ENCODE measurements at places on chromosomes 16 and 17.

DNA sequence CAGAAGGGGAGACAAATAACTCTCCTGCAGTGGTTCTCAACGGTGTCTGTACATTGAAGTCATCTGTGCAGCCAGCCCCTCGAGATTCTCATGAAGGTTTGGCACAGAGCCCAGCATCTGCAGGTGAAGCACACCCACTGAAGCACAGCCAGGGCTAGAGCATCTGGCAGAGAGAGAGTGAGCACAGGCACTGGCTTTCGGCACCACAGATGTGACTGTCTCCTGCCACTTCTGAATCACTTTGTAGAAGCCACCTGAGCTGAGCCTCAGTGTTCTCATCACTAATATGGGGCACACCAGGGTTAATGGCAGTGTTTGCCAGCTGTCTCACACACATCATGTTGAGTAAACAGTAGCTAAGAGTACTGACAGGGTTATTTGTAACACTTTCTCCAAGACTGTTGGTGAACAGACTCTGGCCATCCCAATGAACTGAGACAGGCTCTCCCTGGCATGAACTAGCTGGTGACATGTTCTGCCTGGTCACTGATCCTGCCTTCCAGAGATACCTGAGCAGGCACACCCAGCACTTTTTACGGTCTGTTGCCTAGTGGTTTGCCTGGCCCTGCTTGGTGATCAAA is 10.9 kb downstream of the HSPB9 start:
- peak; percentile 36 for DNase-seq

DNA sequence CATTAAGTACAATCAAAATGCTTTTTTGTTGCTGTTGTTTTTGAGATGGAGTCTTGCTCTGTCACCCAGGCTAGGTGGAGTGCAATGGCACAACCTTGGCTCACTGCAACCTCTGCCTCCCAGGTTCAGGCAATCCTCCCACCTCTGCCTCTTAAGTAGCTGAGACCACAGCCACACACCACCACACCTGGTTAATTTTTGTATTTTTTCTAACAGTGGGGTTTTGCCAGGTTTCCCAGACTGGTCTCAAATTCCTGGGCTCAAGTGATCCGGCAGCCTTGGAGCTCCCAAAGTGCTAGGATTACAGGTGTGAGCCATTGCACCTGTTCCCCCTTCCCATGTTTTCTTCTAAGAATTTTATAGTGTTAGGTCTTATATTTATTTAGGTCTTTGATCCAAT is 4.9 kb upstream of the ABAT start:
- no peak for DNase-seq

- DNase-seq, result no peak
Measured at GRCh38 chr16:27838536-27839175, 224.9 kb downstream of the GSG1L start.

- DNase-seq, result no peak
Measured at GRCh38 chr17:12328204-12328603, 307.5 kb downstream of the MAP2K4 start.

DNA sequence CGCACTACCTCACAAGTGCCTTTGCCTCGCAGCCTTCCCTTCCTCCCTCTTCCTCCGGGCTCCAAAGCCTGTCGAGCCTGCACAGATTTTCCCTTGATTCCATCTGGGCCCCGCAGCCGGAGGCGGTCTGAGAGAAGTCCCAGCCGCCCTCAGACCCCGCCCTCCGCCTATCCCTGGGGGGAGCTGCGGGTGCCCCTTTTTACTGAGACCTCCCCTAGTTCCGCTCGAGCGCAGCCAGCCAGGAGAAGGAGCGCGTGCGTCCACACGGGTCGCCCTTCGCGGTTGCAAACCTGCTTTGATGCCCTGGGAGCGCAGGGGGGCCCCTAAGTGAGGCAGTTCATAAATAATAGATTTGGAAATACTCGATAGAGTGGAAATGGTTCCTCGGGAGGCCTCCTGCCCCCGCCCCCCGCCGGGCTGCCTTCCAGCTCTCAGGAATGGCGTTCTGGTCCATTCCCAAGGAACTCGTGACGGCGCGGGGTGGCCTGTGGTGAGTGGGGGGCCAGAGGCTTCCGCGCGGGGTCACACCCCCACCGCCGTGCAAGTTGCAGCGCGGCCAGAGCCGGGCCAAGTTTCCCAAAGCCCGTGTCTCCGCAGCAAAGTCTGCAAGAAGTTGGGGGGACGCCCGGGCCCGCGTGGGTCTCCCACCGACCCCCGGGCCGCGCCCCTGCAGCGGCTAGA is 610 bp downstream of the C16orf74 start:
- DNase-seq, result no peak

DNA sequence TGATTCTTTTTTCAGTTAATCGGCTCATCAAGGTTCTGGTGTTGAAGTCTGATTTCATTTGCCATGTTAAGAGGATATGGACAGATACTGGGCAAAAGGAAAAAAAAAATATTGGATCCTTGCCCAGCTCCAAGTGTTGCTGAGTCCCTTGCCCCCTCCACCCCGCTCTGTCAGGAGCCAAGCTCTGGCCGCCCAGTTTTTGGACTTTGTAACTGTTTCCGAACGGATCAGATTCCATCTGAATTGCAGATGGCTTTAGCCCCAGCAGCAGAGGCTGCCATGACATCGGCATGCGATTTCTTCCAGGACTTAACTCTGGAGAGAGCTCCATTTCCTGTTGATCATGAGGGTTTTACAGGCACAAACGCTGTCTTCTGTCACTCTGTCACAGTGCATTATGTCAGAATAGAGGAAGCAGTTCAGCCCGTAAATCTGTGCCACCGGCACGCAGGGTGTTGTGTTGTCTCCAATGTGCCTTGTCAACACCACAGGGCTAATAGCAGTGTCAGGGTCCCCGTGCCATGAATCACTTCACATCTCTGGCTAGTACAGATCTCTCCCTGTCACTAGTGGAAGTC is 615.6 kb downstream of the MAF start:
- DNase-seq, result no peak

GRCh38 chr16:86566601-86566965 is at the start of gene FOXC2:
Gene FOXC2 (plus strand): TSS chr16:86566829. CDS start chr16:86567336, 507 bp downstream.
- peak; percentile 9 for DNase-seq

DNA sequence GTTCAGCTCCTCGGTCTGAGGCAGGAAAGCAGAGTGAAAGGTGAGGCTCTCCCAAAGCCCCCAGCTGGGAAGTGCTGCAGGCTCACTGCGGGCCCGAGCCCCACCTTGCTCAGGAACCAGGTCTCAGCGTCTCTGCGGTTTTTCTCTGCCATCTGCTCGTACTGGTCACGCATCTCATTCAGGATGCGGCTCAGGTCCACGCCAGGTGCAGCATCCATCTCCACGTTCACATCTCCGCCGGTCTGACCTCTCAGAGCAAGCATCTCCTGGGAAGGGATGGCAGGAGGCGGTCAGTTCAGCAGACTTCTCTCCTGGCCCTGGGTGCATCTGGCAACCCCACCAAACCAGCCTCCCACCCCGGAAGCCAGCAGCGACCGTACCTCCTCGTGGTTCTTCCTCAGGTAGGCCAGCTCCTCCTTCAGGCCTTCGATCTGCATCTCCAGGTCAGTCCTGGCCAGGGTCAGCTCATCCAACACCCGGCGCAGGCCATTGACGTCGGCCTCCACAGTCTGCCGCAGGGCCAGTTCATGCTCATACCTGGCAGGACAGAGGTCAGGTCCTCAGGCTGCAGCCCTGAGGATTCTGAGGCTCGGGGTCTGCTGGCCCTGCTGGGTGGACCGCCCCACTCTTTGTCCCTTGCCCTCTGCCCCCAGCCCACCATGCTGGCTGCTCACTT is 1.5 kb downstream of the KRT16 start:
- no peak for DNase-seq

GRCh38 chr17:39926588-39927100 is 757 bp downstream of the ORMDL3 start:
- peak; percentile 55 for DNase-seq

DNA sequence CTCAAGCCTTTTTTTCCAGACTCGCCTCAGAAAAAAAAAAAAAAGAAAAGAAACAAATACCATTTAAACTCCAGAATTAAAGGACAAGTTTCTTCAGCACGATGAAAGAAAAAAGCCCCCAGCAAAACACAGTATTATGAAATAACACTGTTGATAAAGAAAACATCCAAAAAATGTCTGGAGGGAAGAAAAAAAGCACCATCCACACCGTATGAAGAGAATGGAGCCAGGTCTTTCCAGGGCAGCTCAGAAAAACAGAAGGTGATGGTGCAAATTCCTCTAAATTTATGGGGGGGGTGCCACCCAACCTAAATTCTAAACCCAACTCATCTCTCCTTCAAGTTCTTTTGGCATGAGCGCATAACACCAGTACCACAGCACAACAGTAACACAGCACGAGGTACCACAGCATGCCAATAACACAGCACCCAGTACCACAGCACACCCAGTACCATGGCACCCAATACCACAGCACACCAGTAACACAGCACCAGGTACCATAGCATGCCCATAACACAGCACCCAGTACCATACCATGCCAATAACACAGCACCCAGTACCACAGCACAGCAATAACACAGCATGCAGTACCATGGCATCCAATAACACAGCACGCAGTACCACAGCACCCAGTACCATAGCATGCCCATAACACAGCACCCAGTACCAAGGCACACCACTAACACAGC is 19.0 kb downstream of the AXIN1 start:
- DNase-seq, result no peak

DNA sequence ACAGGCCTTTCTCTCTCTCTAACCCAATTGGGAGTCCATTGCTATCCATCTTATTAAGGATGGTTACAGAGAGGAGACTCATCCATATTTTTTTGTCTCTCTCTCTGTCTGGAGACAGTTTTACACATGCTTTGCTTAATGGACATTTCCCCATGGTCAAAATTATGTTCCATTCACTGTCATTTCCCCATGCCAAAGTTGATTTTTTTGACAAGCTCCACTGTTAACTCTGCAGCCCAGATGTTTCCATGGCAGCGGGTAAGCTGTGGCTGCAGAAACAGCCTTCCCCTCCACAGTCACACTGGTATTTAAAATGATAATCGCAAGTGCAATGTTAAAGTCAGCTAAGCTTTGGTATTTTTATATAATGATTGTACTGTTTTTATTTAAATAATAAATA is 63.9 kb upstream of the HLF start:
- DNase-seq, result no peak

- DNase-seq, result no peak
Measured at GRCh38 chr17:53574038-53574437, 248.7 kb upstream of the KIF2B start.

DNA sequence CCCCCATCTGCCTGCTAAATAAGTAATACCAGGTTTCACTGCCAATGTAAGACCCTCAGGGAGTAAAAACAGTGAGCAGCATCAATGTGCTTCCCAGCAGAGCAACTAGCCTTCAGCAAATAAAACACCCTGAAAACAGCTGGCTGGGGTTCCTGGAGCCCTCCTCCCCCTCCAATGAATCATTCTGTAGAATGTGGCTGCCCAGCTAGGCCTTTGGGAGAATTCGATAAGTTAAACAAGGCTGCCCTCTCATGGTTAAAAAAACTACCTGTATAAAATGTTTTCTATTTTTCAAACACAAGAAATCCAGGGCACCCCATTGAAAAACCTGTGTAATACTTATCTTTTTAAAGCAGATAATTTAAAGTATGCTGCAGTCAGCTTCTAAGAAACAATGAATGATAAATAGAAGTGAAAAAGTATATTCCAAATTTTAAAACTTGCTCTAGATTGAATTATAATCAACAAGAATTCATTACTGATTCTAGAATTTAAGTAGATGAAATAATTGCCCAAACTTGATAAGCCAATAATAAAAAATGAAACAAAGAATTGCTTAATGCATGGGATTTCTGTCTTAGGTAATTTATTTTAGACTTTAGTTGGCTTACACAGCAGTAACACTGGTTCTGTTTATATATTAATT is 9.4 kb upstream of the TOM1L1 start:
- DNase-seq, result no peak

DNA sequence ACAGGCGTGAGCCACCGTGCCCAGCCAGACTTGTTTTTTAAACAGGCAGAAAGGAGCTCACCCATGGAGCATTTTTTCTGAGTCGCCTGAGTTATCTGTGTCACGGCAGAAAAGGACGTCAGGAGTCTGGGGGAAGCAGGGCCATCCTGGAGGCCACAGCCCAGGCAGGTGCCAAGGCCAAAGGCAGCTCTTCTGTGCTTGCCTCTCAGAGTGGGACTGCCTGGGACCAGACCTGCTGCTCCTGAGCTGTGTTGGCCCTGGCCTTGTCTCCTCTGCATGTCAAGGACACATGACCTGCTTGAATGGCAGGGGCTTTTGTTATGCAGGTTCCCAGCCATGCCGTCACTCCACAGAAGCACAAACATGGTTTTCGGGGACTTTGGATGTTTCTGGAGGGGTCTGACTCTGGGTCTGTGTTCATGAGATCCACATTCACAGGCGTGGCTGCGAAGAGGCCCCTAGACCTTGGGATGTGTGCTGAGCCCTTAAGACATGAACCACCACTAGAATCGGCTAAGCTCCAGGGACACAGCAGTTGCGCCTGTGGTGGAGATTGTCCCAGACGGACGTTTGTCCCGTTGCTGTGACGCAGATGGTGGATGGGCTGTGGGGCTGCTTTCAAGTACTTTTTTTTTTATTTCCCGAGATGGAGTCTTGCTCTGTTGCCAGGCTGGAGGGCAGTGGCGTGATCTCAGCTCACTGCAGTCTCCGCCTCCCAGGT is 33.8 kb downstream of the FOXK2 start:
- no peak for DNase-seq

GRCh38 chr17:73521376-73521775 is 122.9 kb downstream of the SDK2 start:
- DNase-seq, result no peak

DNA sequence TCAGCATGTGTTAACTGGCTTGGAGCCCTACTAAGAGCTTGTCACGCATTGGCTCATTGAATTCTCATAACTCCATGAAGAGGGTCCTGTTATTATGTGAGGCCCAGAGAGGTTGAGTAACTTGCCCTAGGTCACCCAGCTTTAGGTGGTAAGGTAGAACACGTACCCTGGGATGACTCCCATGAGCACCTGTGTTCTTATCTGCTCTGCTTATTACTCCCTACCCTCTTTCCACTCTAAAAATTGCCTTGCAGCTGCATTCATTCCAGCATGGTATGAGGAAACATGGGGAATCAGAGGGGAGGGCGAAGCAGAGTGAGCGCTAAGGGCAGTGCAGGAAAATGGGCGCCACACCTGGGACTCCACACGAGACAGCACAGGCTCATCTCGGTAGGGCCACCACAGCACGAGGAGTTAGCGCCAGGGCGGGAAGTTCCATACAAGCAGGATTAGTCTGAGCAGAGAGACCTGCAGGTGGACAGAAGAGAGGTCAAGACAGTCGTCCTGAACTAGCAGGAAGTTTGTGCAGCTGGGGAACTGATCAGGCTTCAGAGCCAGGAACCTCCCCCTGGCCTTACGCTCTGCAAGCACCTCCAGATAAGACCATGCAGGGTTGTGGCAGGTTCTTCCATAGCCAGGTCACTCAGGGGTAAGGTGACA is 10.1 kb downstream of the COPZ2 start:
- no peak for DNase-seq

- no peak for DNase-seq
Measured at GRCh38 chr17:51516924-51517323, 256.6 kb downstream of the UTP18 start.

GRCh38 chr17:66923886-66924285 is 40.6 kb upstream of the CACNG4 start:
- no peak for DNase-seq

- no peak for DNase-seq
Measured at GRCh38 chr16:4120176-4120575, 3.9 kb upstream of the ADCY9 start.

DNA sequence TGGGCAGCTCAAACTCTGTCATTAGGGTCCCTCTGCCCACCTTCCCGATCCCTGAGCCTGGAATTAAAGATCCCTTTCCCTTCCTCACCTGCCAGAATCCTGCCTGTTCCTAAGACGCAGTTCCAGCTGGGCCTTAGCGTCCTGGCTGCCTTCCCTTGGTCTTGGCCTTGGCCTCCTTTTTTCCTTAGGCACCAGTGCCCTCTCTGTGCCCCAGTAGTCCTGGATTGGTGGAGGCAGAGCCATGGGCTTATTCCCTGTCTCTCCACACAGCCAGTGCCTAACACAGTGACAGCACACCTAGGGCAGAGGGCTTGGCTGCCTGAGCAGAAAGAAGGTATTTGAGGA is 3.5 kb downstream of the TMEM132E start:
- DNase-seq, result no peak

Data from CD4-positive, alpha-beta T cell treated with Interleukin-6 at 100 ng/mL for 8 hours (primary cell).